ENCODE measurements at places on chromosomes 3 and 15. TPM values are rescaled to one million over a fixed set of nuclear protein-coding genes. Genes with fewer than 3 reads are reported as not detected.
A peak's percentile ranks its signal among the peaks of the same experiment; 100 is the strongest.

- no peak for DNase-seq
Observed at GRCh38 chr3:42035007-42035406, 56.1 kb upstream of the TRAK1 start.

OCA2 gene
- total RNA-seq = 0.04 TPM

DNA sequence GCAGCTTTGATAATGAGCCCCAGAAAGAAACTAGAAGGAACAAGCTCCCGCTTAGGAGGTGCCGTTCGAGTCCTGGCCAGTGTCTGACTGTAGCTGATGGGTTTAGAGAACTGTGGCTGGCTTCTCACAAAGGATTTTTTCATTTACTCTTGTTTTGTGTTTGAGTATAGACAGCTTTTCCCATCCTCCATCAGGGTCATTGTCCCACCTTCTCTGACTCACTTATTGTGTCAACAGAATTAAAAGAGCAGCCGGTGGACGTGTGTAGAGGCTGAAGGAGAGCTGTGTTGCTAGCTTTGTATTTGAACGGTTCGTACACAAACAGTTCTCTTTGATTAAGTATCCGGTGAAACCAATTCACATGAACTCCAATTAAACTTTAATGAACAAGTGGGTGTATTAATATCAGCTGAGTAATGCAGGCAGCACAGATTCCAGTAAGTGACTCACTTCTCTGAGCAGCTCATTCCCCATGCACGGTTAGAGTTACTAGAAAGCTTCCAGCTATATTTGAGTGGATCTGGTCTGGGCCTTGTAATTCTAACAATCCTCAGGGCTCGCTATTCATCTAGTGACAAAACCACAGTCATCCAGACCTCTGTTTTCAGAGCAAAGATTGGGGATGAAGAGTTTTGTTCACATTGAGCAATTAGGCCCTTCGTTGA lies 141.0 kb downstream of the LPP start:
- DNase-seq = peak; percentile 87

CLSTN2 gene
- total RNA-seq = 0.27 TPM

CPLX3 gene
- not detected for total RNA-seq

DNA sequence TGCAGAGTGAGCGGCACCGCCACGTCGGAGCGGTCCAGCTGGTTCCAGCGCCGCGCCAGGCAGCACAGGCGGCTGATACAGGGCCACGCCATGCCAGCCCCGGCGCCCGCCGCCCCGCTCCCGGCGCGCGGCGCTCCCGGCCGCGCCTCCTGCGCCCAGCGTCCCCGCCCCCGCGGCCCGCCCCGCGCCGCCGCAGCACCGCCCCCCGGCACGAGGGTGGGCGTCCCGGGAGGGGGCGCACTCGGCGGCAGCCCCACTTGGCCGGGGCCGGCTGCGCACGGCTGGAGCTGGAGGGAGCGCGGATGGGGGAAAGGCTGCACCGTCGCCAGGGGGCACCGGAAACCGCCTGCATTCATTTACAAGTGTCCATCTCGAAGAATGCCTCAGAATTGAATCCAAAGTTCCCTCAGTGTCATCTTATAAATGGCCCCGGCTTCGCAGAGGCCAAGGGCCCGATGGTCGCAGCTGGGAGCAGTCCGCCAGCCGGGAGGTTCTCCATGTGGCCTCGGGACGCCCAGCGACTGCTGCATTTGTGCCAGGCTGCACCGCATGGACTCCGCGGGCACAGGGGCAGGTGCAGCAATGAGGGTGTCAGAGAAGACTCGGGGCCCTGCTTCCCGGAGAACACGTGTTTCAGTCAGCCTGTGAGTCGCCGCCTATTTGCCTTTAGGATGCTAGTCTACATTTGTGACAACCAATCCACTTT lies at the start of gene MAP6D1:
TSS of gene MAP6D1 (minus strand) at position 122 of the 706 bp plus-strand sequence. CDS start at position 92, 30 bp downstream.
- no peak for DNase-seq

GRCh38 chr15:29081781-29082180 lies 187.8 kb downstream of the NSMCE3 start:
- DNase-seq = no peak
